ENCODE measurements at places on chromosomes 6 and 20.

- DNase-seq, result no peak
Observed at GRCh38 chr6:160121558-160121957, at the start of gene SLC22A1. Gene SLC22A1, plus strand, starts transcription at chr6:160121815. Its CDS starts 121 bp downstream, at chr6:160121936.

DNA sequence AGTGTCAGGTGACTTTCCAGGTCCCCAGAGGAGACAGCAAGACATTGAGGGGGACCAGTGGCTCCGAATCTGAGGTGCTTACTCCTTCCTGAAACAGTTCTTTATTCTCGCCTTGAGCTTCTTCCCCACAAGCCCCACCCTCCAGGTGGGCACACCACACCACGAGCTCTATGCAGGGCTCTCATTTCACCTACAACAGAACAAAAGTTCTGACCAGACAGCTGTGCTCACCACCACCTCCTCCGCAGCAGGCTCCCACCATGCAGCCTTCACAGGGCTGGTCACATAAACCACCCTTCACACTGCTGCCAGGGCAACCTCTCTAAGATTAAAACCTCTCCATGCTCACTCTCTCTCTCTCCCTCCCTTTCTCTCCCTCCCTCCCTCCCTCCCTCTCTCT is 384.5 kb upstream of the ARID1B start:
- DNase-seq, result no peak

DNA sequence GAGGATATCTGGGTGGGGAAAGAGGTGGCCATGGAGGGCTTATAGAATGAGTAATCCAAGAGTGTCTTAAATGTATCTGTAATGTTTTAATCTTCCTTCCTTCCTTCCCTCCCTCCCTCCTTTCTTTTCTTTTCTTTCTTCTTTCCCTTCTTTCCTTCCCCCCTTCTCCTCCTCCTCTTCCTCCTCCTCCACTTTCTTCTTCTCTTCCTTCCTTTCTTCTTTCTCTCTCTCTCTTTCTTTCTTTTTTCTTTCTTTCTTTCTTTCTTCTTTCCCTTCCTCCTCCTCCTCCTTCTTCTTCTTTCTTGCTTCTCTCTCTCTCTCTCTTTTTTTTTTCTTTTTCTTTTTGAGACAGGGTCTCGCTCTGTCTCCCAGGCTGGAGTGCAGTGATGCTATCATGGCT is 7.1 kb downstream of the HCK start:
- DNase-seq, result no peak

GRCh38 chr6:125699591-125699990 is 49.8 kb upstream of the HEY2 start:
- no peak for DNase-seq

DNA sequence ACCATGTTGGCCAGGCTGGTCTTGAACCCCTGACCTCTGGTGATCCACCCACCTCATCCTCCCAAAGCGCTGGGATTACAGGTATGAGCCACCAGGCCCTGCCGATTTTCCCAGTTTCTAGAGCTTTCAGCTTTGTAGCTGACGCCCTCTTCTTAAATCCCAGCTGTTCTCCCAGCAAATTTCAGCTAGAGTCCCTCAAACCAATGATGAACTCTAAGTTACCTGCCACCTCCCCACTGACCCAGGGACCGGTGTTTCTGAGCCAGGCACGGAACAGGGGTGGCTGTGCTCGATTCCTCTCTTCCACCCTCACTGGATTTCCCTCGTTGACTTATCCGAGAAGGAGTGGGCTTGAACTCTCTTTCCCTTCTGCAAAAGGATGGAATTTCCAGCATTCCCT is 39.1 kb downstream of the SUN5 start:
- no peak for DNase-seq

DNA sequence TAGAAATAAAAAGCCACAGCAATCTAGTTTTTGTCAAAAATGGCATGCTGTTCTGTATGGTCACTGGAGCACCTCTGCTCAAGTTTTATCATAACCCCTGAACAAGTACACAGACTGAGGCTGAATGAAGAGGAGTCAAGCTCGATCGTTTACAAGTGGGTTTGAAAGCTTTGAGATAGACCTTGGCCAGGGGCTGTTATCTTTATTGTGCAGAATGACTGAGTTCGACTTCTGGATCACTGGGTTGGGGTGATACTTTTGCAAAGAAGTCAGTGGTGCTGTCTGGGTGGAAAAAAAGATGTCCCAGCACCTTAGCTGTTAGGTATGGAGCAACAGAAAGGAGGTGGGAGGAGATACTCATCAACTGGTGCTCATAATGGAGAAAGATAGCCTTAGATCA is 446.0 kb downstream of the HACE1 start:
- DNase-seq, result no peak

GRCh38 chr6:163646133-163646532 is 231.6 kb downstream of the QKI start:
- no peak for DNase-seq

GRCh38 chr20:58694241-58695083 is 1.9 kb downstream of the NPEPL1 start:
- no peak for DNase-seq

DNA sequence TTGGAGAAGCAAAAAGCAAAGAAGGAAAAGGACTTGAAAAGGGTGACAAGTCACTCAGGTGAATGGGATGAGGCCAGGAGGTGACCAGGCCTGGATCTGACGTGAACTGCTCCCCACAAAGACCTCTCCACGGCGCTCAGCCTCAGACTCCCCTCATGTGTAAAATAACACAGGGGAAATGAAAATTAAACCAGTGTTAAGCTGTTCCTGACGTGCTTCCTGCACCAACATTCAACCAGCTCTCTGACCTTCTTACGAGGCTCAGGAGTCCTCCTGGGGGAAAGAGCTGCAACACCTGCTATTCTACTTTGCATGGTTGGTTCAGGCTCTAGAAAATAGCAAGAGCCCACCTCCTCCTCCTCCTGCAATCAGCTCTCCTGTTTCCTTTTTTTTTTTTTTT is 256.7 kb downstream of the ATXN1 start:
- no peak for DNase-seq

Data from CD4-positive, alpha-beta T cell treated with Interleukin-6 for 4 hours (primary cell).